Fibroblast of lung (primary cell): ENCODE measurements at places on chromosomes 3 and 15.
A peak's percentile ranks its signal among the peaks of the same experiment; 100 is the strongest.

- no peak for DNase-seq
Measured at GRCh38 chr3:7749931-7750695, 751.5 kb upstream of the LMCD1 start.

DNA sequence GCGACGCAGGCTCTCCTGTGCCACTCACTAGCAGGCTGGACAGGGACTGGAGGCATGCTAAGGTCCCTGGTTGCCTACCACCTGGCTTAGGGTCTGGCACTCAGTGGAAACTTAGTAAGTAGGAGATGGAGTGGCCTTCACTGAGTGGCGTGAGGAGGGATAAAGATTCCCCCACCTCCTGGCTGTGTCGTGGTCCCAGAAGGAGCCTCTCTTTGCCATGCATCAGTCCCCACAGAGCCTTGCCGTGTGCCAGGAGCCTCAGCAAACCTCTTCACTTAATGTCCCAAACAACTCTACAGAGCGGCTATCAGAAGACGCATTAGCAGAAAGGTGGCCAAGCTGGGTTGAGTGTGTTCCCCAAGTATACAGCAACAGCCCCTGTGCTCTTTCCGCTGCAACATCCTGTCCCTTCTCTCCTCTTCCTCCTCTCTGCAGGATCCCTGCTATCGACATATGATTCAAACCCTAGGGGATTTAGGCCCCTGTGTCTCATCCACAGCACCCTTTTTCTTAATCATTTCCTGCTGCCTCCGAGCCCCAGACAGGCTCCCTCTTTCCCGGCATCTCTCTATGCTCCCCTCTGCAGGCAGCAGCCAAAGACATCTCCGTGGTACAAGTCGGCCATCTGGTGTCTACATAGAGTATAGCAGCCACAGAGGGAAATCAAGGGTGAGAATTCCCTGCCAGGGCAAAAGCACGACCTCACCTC lies 66.7 kb downstream of the SLC6A1 start:
- DNase-seq = peak; percentile 72

GRCh38 chr3:55007971-55008370 lies 80.1 kb upstream of the LRTM1 start:
- DNase-seq = no peak

DNA sequence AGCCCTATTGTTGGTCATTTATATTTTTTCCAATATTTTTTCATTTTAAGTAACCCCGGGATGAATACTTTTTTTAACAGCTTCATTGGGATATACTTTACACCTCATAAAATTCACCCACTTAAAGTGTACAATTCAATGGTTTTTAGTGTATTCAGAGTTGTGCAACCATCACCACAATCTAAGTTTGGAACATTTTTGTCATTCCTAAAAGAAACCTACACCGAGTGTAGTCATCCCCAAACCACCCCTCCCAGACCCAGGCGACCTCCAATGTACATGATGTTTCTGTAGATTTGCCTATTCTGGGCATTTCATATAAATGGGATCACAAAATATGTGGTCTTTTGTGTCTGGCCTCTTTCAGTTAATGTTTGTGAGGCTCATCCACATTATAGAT lies 118.3 kb upstream of the FRMD4B start:
- no peak for DNase-seq

DNA sequence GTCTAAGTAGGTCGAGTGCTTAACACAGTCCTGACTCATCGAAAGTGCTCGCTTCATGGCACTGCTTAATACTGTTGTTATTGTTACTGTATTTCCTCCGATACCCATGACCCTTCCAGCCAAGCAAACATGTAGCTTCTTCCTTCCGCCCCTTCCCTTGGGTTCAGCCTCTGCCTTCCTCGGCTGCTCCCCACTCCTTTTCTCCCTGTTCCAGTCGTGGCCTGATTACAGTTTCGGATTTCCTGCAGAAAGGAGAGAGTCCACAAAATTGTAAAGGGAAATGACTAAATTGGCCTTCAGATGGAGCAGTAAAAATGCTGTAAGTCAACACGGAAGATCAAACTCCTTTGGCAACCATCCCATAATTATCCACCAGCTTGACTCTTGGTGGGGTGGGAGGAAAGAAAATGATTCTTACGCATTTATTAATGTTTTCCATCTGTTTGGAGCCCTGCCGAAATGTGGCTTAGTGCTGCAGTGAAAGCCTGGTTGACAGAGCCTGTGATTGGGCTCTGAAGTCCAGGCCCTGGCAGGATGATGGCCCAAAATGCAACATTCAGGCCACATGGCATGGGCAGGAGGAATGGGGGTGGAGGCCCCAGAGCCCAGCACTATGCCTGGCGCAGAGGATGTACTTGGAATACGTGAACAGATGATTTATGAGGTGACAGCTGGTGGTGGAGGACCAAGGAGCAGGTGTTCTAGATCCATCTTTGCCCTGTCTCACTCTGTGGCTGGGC lies 37.6 kb downstream of the FAM3D start:
- DNase-seq = peak; percentile 91

GRCh38 chr3:131775650-131776049 lies 259.2 kb downstream of the CPNE4 start:
- no peak for DNase-seq

DNA sequence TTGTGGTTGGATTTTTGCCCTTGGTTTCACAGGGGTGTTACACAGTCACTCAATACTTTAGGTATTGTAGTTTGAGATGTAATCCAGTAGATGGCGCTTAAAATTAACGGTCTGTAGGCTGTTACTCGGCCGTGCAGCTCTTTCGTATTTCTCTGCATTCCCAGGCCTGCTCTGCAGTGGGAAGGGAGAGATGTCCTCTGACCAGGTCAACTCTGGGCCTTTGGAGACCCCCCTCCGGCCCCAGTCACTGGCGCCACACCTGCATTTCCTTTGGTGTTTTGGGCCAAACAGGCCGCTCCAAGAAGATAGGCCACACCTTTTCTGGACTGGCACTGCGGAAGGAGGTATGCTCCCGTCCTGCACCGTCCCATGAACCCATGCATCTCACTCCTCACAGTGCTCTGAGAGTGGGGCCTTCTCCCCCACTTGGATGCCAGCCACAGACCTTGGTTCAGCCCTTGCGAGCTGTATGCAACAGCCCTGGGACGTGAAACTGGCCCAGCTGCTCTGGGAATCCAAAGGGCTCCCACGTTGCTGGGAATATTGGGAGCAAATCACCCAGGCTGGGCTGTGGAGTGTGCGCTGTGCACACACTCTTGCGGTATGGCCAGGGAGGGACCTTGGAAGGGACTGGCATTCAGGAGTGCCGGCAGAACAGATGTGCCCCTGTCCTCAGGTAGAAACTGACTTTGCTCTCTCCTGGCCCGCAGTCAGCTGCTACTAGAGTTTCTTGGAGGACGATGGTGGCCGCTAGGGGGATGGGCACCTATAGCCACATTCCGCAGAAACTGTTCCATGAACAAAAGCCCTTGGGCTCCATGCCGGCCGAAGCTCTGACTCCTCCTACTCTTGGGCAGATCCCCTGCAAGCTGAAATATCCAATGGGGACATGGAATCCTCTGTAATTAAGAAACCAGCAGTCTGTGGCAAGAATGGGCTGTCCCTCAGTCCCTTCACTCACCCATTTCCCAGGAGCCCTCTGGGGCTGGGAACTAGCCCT lies 410.5 kb upstream of the CADM2 start:
- DNase-seq = peak; percentile 8

DNA sequence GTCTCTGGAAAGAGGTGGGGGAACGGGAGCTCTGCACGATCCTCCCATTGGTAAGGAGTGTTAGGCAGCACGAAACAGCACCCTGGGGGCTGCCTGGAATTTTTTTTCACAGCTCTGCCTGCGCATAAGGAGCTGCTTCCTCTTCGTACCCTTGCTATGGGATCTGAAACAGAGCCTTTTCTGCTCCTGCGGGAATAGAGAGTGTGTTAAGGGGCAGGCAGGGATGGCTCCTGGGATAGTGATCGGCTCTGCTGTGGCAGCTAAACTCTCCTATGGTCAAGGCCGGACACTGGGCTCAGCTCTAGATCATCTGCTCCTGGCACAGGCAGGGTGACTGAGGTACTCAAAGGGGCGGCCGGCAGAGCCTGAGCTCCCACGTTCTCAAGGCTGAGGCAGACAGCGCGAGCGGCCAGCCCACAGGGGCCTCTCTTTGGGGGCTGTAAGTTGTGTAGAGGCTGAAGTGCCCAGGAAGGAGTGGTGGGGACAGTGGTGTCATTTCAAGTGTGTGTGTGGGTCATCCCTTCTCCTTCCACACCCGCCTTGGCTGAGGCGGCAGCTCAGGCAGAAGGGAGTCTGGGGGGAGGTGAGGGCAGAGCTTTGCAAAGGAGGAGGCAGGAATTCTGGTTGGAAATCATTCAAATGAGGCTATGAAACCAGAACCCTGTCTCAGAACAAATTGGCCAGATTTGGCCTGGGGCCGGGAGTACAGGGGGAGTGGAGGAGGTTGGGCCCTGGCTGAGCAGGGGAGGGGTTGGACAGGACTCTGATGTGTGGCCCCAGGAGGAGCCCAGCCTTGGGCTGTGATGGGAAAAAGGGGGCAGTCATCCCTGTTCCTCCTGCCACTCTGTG lies 31.0 kb downstream of the EPHB3 start:
- DNase-seq = peak; percentile 43

GRCh38 chr3:133881492-133881891 lies 14.2 kb downstream of the RAB6B start:
- DNase-seq = no peak

DNA sequence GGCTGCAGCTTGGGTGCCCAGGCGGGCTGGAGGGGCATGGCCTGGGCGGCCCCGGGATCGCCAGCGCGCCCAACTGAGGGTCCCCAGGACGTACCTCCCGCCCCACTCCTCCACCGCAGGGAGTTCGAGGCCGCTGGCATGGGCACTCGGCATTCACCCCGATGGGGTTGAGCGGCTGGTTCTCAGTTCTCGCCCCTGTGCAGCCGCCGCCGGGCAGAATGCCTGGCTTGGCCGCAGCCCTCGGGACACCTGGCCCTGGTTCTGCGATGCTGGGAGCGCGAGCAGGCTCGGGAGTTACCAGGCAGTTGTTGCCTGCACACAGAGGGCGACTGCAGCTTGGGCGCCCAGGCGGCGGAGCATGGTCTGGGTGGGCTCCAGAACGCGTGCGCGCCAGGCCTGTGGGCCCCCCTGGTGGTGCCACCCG lies 121.4 kb downstream of the LMLN start:
- no peak for DNase-seq

GRCh38 chr3:17231537-17232261 lies 346.9 kb downstream of the PLCL2 start:
- no peak for DNase-seq
